ENCODE measurements at places on chromosomes 16 and 17. TPM values are rescaled to one million over a fixed set of nuclear protein-coding genes. Genes with fewer than 3 reads are reported as not detected.

- DNase-seq: no peak
Measured at GRCh38 chr17:1605681-1606351, 22.8 kb downstream of the SLC43A2 start.

GRCh38 chr16:85288869-85289660, 176.8 kb upstream of the CIBAR2 start:
- DNase-seq: no peak

GRCh38 chr17:47820033-47820789, 1.4 kb downstream of the OSBPL7 start:
- DNase-seq: no peak

The USP10 gene
- 64.3 TPM for total RNA-seq

- DNase-seq: no peak
Measured at GRCh38 chr17:81397314-81398175, 2.3 kb downstream of the BAHCC1 start.

- DNase-seq: no peak
Measured at GRCh38 chr17:14790521-14790920, 474.6 kb downstream of the PMP22 start.

DNA sequence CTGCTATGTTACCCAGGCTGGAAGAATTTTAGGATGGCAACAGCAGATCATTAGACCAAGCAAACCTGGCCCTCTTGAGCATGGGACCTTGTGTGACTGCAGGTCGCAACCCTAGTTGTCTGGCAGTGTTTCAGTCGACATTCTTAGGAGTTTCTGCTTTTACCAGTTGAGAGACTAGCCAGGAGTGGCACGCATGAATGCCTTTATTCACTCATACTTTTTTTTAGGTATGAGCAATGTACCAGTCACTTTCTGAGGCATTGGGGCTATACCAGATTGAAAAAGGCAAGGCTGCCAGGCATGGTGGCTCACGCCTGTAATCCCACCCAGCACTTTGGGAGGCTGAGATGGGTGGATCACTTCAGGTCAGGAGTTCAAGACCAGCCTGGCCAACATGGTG, 28.2 kb upstream of the HAS3 start:
- DNase-seq: no peak

DNA sequence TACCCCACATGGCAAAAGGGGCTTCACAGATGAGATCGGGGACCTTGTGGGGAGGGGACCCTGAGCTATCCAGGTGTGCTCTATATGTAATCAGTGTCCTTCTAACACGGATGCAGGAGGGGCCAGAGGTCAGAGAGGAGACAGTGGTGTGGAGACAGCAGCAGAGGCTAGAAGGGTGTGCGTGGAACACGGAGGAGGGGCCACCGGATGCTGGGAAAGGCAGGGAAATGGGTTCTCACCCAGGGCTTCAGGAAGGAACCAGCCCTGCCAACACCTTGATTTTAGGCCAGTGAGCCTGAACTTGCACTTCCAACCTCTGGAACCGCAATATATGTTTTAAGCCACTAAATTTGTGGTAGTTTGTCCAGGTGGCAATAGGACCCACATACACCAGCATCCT, 4.6 kb upstream of the SLC38A8 start:
- peak; percentile 8 for DNase-seq

DNA sequence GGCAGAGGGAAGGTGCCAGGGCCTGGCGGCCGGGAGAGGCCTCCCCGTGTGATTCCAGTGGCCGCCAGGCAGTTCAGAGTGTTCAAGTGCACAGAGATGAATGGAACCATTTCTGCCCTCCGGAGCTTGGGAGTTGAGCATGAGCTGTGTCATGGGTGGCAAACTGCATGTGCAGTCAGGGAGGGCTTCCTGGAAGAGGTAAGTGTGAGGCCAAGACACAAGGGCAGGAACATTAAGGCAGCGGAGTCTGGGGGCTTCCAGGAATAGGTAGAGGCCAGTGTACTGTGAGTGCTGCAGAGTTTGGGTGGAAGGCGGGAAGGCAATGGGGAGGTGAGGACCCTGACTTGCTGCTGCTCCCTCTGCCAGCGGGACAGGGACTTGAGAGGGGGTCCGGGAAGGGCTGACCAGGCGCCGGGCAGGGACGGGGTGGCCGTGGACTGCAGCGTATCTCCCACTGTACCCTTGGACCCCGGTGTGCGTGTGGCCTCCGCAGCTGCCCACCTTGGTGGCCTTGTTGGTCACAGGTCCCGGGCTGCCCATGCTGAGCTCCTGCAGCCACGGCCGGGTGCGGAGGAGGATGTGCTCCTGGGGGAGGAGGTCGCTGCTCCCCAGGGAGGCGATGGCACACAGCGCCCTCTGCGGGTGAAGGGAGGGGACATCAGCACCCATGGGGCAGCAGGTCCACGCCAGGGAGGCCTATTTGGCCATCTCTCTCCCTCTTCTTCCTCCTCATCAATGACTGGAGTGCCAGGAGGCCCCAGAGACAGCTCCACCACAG, 7.5 kb upstream of the CEP131 start:
- no peak for DNase-seq

The PRSS27 gene
- total RNA-seq: 5.0 TPM

GRCh38 chr17:57548421-57549410, 196.4 kb downstream of the CCDC182 start:
- DNase-seq: no peak

DNA sequence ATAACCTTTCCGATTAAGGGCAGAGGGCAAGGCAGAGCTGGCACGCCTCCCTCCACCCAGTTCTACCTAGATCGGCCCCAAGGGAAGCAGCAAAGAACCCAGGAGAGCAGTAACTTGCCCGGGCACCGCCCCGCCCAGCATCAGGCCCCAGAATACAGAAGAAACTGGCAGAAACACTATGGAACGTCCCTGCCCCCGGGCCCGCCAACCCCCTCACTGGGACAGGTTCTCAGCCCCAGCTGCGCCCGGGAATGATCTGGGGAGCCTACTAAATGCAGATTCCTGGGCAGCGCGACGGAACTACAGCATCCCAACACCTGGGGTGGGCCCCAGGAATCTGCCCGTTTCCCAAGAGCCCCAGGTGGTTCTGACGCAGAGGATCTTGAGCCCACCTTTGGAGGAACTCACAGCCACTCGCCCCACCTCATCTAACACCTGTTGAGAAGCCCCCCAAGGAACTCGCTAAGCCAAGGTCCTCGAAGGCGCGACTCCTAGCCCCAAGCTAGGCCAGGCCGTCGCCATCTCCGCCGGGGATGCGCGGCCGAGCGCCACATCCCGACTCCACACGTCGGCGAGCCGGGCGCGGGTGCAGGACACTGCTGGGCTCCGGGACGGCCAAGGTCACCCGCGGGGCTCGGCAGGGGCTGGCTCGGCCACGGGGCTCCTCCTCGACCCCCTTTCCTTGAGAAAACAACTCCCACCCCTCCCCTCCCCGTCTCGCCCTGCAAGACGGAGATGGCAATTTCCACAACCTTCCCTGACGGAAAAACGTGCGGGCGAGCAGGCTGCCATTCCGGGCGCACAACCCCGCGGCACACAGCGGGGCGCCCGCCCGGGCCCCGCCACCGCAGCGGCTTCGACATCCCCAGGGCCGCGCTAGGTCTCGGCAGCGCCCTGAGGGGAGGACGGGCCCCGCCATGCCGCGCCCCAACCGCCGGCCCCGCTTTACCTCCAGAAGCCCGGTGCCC, 913 bp downstream of the CDIP1 start:
- DNase-seq: peak; percentile 70

DNA sequence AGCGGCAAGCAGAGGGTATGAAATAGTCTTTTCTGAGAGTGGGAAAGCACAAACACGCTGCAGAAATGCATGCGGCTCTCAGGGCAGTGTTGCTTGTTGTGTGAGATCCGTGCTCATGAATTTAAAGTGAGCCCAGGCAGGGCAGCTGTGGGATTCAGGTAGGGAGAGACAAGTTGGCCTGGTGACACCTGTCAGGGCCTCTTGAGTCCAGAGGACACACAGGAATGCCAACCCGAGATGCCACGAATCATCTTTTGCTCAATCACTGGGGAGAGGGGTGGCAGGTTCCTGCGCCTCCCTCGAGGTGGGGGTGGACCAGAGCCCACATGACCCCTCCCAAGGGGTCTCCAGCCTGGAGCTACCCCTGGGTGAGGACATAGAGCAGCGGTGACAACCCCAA, 211.9 kb downstream of the GSG1L start:
- peak; percentile 36 for DNase-seq

- no peak for DNase-seq
Measured at GRCh38 chr16:77946823-77947222, 75.5 kb upstream of the CLEC3A start.

DNA sequence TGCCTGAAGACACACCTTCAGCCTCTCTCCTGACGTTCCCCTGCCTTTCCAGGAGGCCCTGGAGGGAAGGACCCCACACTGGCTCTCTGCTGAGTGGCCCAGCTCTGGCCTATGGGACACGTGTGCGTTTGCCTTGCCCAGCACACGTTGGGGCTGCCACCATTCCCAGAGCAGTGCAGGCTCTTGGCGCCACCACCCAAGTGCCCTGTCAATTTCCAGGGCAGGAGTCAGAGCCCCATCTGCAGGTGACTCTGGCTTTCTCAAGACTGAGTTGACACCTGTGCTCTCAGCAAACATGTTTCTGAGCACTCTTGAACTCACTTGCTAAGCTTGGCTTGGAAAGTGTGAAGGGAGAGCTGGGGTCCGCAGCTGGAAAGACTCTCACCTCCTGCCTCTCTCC, 4.7 kb upstream of the IRF8 start:
- DNase-seq: no peak

The LLGL1 gene
- total RNA-seq: 16.8 TPM

DNA sequence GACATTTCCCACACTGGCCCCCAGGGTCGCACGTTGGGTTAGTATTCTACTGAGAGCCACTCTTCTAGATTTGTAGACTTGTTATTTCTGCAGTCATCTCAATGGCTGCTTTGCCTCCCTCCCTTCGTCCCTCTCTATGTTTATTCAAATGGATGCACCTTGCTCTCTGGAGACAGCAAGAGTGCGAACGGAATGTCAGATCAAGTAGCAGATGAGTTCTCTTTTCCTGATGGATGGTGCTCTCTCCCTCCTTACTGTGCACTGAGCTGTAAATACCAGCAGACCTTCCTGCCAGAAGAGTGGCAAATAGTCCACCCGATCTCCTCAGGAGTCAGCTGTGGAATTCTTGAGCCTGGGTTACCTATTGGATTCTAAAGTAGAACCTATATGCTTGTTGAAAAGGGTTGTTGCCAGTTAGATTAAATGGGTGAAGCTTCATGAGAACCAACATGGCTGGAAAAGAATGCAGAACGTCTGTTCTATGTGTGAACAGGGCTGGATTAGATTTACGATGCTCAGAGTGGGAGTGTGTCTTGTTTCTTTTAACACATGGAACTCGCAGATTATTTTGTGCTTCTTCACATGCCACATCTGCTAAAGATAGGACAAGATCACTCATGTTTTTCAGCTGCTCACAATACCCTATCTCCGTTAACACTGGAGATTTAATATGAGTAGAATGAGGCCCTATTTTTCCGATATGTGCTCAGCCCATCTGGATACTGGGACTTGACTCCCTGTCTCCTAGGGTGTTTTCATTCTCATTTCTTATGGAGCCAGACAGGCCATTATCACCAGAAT, 6.1 kb downstream of the GNAO1 start:
- no peak for DNase-seq

DNA sequence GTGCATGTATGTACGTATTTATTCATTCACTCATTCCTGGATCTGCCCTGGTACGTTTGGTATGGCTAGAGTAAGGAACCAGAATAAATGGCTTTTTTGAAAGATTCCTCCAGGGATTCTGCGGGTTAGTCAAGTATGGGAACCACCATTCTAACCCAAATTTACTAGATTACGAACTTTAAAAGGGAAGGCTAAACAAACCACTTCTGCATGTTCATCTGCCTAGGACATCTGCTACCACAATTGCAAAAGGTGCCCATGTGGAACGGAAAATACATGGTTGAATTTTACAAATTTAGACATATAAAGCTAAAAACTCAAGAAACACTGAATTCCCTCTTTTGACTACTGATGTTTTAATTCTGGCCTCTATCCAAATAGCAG, 22.1 kb downstream of the CYTH1 start:
- no peak for DNase-seq

- DNase-seq: no peak
Measured at GRCh38 chr16:72963533-72964315, 84.2 kb downstream of the ZFHX3 start.

- no peak for DNase-seq
Measured at GRCh38 chr16:17432901-17433576, 37.7 kb downstream of the XYLT1 start.

- DNase-seq: no peak
Measured at GRCh38 chr17:63489291-63489690, 12.4 kb downstream of the ACE start.

The SHBG gene
- total RNA-seq: not detected

DNA sequence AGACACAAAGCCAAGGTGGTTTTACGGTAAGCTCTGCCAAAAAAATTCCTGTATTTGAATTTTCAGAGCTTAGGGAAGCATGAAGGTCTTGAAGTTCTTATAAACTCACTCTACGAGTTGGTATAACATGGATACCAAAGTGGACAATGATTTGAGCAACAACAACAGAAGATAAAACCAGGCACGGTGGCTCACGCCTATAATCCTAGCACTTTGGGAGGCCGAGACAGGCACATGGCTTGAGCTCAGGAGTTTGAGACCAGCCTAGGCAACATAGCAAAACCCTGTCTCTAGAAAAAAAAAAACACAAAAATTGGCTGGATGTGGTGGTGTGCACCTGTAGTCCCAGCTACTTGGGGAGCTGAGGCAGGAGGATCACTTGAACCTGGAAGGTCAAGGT, 12.9 kb upstream of the TOB1 start:
- DNase-seq: no peak

- DNase-seq: no peak
Measured at GRCh38 chr17:14854691-14855090, 410.4 kb downstream of the PMP22 start.

The CRHR1 gene
- not detected for total RNA-seq

The CENPX gene
- total RNA-seq: 78.4 TPM

The MT1A gene
- 34.1 TPM for total RNA-seq

DNA sequence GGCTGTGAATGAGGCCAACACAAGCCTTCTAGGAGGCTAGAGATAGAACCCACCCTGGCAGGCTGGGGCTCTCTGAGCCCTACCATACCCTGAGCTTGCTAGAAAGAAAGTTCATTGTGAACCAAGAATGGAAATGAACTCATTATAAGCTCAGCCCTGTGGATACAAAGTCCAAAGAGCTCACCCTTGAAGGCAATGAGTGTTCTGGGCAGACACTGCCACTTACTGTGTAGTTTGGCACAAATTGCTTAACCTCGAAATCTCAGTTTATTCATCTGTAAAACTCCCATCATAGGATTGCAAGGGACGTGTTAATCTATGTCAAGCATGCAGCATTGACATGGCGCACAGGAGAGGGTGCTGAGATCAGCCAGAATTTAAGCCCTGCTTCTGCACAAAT, 5.5 kb downstream of the KDM8 start:
- DNase-seq: no peak

The GSG1L gene
- total RNA-seq: 0.41 TPM

The PRPSAP2 gene
- total RNA-seq: 35.7 TPM

- no peak for DNase-seq
Measured at GRCh38 chr17:5203178-5203907, 11.7 kb upstream of the ZNF594 start.

Measured in sigmoid colon (tissue), 7 donors.